ENCODE measurements at places on chromosomes 5 and 9.

GRCh38 chr5:143474616-143475015 is 71.1 kb upstream of the NR3C1 start:
- no peak for DNase-seq

DNA sequence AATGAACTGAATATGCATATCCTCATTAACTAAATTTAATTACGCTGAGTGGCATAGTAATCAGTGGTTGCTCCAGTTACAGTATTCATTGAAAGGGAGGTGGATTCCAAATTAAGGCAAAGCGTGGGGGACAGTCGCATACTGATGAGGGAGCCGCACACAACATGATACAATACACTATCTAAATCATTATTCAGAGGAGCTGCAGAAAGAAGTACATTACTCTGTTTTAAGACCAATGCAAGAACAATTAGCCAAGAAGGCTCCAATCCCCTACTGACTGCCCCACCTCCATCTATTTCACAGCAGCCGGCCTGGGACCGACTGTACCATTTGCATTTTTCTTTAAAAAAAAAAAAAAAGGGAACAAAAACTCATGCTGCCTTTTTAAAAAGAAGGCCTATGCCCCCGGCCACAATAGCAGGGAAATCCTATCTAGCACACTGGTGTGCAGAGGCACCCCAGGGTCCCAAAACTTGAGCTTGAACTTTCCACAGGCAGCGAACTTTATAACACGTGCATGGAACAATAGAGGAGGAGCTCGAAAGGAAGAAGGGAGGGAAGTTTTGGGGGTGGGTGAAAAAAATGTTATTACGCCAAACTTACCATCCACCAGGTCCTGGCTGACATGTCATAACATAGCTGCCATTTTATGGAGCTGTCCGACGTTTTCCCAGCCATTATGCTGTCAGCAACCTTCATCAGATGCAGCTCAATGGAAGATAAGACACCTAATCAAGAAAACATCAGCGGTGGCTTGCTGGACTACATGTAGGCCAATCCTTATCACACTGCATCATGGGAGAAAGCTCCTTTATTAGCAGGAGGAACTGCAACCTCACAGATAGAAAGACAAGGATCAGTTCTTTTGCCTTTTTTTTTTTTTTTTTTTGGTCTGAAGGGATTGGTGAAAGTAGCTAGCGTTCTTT is 161.6 kb downstream of the ZDHHC21 start:
- no peak for DNase-seq

- no peak for DNase-seq
Measured at GRCh38 chr5:56419667-56420066, 186.5 kb upstream of the ANKRD55 start.

- no peak for DNase-seq
Measured at GRCh38 chr9:127524373-127524772, 73.1 kb downstream of the LRSAM1 start.

DNA sequence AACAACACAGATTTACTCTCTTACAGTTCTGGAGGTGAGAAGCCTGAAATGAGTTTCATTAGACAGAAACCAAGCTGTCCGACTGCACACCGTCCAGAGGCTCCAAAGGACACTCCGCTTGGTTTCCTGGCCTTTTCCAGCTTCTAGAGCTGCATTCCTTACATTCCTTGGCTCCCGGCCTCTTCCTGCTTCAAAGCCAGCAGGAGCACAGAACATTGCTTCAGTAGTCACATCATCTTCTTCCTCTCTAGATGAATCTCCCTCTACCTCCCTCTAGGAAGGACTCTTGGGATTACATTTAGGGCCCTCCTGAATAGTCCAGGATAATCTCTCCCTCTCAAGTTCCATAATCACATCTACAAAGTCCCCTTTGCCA is 213.3 kb downstream of the CDK5RAP2 start:
- DNase-seq = no peak

DNA sequence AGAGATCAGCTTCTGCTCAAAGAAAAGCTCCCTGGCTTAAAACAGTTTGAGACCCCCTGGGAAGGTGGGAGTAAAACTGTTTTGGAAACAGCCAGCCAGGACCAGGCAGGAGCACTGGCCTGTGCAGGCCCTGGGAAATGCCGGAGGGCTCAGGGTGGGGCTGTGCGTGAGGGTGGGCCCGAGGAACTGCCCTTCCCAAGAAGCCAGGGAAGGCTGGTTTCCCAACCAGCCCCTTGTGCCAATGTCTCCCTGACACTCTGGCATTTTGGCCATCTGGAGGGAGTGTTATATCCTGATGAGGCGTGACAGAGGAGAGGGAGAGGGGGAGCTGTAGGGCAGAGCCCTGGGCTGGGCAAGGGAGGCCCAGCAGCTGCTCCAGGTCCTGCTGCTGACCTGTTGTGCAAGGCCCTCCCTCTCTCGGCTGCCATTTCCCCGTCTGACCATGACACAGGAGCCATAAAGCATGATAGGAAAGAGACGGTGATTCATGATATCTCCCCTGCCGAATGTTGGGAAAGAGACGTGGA is 16.1 kb downstream of the OLFML2A start:
- DNase-seq = no peak

Data from HuH-7 (cell line).